Ascending aorta (tissue), 2 donors: ENCODE measurements at places on chromosomes 3 and 15. TPM values are rescaled to one million over a fixed set of nuclear protein-coding genes. Genes with fewer than 3 reads are reported as not detected.

The ANKUB1 gene
- total RNA-seq: not detected

The P2RY13 gene
- total RNA-seq: 0.75 TPM

- no peaks in the 10 kb centered on the region for H3K27me3 ChIP-seq
- no peak overlapping the region for H3K4me3 ChIP-seq
Measured at GRCh38 chr3:112437146-112438022, 61.9 kb downstream of the BTLA start.

DNA sequence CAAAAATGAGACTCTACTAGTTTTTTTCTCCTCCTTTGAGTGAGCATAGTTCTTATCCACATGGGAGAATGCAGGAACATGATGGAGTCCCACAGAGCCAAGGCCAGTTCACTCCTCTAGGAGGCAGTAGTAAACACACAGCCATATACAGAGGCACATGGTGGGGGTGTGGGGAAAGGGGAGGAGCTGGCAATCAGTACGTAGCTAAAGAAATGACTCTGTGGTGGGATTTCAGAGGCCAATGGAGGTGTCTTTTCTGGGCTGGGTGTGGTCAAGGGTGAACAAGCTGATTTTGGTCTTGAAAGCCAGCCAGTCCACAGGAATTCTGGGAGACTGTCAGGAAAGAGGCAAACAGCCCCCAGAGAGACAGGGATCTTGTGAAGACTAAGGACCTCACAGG lies 6.6 kb upstream of the RAB11A start:
- no peaks in the 10 kb centered on the region for H3K27me3 ChIP-seq
- no peaks in the 10 kb centered on the region for H3K4me1 ChIP-seq
- H3K4me3 ChIP-seq: no peak overlapping the region
- DNase-seq: no peak
- H3K36me3 ChIP-seq: no peaks in the 10 kb centered on the region
